ENCODE measurements at places on chromosomes 13 and 19.

DNA sequence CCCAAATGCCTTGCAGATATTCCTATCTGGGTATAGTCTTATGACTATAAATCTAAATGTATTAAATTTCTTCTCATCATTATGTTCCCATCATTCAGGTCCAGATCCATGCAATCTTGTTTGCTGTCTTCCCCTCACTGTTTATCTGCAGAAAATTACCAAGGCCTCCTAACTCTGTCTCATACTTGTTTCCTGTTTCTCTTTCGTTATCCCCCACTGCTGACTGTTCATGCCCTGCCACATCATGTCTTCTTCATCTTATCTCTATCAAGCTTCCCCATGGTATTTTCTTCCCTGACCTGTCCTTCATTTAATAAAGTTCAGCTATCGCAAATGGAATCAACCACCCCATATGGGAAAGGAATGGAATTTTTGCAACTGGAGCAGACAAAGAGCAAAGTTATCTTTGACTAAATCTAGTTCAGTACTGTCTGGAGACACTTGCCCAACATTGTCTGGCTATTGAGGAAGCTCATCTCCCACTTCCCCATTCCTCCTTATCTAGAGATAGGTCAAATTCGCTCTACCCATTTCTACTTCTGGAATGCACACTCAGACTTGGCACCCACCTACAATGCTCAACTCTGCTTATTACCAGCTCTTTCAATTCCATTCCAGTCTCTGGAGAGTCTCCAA, 1358.1 kb downstream of the EFNB2 start:
- no peak for DNase-seq

GRCh38 chr13:46874006-46874405, 22.8 kb downstream of the HTR2A start:
- DNase-seq, result no peak

DNA sequence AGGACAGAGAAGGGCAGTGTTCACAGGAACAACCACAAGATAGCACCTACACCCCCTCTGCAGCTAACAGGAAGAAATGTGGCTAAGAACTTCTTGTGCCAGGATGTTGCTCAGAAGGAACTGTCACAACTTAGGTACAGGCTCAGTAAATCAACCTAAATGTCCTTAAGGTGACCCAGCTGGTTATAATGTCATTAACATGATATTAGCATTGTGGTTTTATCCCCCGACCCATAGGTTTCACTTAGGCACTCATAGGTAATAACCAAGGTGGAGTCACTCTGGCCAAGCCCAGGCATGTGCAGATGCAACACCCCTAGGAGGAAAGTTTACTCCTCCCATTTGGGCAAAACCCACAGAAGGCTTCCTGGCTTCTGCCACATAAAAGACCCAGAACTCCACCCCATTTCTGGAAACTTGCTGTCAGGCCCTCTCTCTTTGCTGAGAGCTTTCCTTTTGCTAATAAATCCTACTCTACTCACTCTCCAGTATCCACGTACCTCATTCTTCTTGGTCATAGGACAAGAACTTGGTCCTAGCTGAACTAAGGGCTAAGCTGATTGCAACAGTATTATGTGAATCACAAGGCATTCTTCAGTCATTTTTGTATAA, 951.3 kb downstream of the SLITRK5 start:
- no peak for DNase-seq

DNA sequence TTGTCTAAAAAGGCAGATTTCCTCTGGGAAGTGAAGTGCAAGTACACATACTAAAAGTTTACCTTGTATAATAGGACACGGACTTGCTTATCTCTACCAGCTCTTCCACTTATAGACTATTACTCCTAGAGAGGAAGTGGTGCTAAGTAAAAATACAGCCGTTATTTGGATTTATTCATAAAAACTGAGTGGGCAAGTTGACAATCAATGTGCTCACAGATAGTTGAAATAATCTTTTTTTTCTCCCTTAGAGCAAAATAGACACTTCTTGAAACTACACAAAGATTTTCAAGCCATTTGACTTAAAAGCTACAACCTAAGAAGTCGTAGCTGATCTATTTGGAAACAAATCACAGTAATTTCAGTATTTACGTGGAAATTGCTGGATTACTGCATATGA, 2584.7 kb upstream of the PCDH20 start:
- no peak for DNase-seq

- DNase-seq, result no peak
Measured at GRCh38 chr19:41276231-41276630, 12.1 kb downstream of the HNRNPUL1 start.

DNA sequence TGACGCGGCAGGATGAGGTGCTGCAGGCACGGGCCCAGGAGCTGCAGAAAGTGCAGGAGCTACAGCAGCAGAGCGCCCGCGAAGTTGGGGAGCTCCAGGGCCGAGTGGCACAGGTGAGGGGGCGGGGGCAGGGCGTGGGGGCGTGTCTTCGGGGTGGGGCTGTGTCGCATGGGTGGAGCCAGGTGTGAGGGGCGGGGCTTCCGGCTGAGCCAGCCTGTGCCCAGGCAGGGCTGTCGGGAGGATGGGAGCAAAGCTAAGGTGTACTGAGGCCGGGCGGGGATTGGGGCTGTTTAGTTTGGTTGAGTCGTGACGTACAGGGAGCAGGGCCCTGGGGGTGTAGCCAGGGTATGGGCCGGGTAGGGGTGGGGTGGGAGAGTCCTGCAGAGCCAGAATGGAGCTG, 62.3 kb downstream of the KCNC3 start:
- no peak for DNase-seq

DNA sequence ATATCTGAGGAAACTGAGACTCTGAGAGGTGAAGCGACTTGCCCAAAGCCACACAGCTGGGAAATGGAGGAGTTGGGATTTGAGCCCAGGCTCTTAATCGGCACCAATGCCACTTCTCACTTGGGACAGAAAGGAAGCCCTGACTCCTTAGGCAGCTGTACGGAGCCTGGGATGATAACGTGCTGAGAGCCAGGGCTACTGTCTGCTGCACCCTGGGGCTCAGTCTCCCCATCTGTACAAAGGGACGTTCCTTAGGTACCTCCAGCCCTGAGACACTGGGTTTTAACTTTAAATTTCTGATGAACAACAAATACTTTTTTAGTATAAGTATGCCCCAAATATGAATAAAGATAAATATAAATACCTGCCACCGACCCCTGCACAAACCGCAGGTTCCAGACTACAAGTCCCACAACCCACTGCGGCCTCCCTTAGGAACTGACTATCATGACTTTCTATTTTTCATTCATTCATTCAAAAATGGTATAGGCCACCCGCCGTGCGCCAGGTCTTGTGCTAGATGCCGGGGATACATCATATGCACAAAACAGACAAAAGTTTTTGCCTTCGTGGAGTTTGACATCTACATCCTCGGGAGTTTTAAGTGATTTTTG, 776 bp upstream of the NCLN start:
- DNase-seq, result no peak

GRCh38 chr19:47239152-47239551, 8.2 kb upstream of the BBC3 start:
- DNase-seq, result no peak

DNA sequence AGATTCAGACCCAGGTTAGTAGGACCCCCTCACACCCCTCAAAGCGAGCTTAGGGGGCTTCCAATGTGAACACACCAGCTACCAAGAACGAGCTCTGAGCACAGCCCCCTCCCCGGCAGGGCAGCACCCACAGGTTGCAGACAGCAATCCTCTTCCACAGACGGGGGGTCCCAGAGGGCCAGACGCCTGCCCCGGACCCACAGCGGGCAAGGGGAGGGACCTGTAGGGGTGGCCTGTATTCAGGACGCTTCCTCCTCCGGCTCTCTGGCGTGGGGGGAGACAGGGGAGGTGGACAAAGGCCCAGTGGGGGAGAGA, 4.8 kb downstream of the TTYH1 start:
- DNase-seq, result no peak

GRCh38 chr13:75175575-75175974, 306.4 kb downstream of the TBC1D4 start:
- DNase-seq, result no peak

GRCh38 chr13:30125422-30126073, 181.8 kb downstream of the KATNAL1 start:
- no peak for DNase-seq

DNA sequence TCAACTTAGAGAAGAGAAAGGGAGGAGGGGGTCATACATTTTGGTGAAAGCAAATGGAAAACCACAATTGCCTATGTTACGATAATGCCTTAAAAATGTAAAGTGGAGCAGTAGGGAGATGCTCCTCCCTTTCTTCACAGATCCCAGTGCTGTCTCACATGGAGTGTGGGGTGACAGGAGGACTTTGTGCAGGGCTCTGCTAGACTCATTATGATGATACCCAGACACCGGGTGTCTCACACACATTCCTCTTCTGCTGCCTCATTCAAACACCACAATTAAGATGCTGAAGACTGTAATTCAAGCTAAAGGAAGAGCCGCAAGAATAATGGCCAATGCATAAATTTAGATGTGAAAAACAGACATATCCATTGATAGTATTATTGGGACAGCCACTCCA, 150.6 kb downstream of the LHFPL6 start:
- DNase-seq, result no peak

- DNase-seq, result no peak
Measured at GRCh38 chr13:114011226-114011625, 37.4 kb upstream of the C13orf46 start.

- DNase-seq, result no peak
Measured at GRCh38 chr19:16921766-16922591, 33.2 kb downstream of the F2RL3 start.

GRCh38 chr13:62014299-62014698, 598.6 kb upstream of the PCDH20 start:
- DNase-seq, result no peak

DNA sequence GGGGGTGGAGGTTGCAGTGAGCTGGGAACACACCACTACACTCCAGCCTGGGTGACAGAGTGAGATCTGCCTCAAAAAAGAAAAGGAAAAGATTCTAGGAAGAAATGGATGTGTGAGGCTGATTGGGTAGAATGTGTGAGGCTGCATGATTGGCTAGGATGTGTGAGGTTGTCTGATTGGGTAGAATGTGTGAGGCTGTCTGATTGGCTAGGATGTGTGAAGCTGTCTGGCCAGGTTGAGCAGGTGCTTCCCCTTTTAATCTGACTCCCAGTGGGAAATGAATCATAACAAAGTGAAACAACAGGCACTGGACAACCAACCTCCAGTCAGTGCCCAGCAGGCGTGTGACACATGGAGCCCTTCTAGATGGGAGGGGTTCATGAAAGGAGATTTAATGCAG, 14.7 kb downstream of the C13orf46 start:
- no peak for DNase-seq

GRCh38 chr13:32538143-32538620, 413 bp downstream of the N4BP2L2 start:
- no peak for DNase-seq

GRCh38 chr19:56639217-56639616, 3.7 kb upstream of the SMIM17 start:
- no peak for DNase-seq

DNA sequence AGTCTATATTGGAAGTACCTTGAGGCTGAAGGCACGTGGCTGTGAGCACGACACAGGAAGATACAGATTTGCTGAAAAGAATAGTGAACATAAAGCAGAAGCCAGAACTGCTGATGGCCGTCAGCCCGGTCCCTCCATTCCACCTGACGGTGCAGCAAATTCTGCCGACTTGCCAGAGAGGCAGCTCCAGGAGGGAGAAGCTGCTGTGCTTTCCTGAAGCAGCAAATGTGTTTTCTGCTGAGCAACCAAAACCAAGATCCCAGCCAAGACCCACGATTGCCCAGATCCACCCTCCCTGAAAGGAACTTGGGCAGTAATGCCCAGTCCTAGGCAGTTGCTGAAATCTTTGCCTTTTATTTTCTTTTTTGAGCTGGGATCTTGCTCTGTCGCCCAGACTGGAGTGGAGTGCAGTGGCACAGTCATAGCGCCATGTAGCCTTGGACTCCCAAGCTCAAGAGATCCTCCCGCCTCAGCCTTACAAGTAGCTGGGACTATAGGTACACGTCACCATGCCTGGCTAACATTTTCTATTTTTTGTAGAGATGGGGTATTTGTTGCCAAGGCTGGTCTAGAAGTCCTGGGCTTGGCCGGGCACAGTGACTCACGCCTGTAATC, 7.0 kb upstream of the RCN3 start:
- no peak for DNase-seq

DNA sequence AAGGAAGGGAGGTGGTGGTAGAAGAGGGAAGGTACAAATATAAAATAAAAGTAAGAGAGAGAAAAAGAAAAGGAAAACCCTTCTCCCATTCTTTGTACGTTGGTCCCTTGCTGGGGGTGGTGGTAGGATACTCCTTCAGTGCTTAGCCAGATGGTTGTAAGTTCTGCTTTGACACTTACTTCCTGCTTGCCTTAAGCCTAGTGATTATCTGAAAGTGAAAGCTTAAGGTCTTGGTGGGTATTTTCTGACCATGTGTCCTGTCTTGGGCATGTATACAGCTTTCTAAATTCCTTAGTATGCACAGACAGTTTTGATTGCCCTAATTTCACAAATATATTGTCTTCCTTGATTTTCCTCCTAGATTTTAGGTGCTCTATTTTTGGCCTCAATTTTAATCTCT, 314.8 kb downstream of the PCDH17 start:
- no peak for DNase-seq

GRCh38 chr13:71513411-71514033, 353.5 kb downstream of the DACH1 start:
- no peak for DNase-seq

- no peak for DNase-seq
Measured at GRCh38 chr19:41355802-41356201, 2.1 kb upstream of the TGFB1 start.

GRCh38 chr13:67763984-67764383, 533.8 kb upstream of the PCDH9 start:
- no peak for DNase-seq

DNA sequence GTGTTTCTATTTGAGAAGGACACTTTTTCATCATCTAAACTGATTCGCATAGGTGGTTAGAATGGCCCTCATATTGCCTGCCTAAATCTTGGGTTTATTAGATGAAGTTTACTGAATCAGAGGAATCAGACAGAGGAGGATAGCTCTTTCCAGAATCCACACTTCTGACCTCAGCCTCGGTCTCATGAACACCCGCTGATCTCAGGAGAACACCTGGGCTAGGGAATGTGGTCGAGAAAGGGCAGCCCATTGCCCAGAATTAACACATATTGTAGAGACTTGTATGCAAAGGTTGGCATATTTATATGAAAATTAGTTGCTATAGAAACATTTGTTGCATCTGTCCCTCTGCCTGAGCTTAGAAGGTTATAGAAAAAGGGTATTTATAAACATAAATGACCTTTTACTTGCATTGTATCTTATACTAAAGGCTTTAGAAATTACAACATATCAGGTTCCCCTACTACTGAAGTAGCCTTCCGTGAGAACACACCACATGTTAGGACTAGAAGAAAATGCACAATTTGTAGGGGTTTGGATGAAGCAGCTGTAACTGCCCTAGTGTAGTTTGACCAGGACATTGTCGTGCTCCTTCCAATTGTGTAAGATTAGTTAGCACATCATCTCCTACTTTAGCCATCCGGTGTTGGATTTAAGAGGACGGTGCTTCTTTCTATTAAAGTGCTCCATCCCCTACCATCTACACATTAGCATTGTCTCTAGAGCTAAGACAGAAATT, 103.8 kb downstream of the TNFRSF19 start:
- DNase-seq, result no peak

GRCh38 chr19:49881672-49882394, 4.3 kb downstream of the TBC1D17 start:
- no peak for DNase-seq

GRCh38 chr13:100156788-100157187, 67.9 kb downstream of the PCCA start:
- peak; percentile 66 for DNase-seq

Measured in RCC 7860 (cell line).